ENCODE measurements at places on chromosomes 2 and 18.

- DNase-seq, result no peak
These were observed 399.2 kb downstream of the CPS1 start for GRCh38 chr2:210955591-210955990.

- DNase-seq, result no peak
These were observed 693.1 kb downstream of the DCC start for GRCh38 chr18:53033128-53033527.

GRCh38 chr2:142218471-142218870 lies 87.7 kb upstream of the LRP1B start:
- no peak for DNase-seq

DNA sequence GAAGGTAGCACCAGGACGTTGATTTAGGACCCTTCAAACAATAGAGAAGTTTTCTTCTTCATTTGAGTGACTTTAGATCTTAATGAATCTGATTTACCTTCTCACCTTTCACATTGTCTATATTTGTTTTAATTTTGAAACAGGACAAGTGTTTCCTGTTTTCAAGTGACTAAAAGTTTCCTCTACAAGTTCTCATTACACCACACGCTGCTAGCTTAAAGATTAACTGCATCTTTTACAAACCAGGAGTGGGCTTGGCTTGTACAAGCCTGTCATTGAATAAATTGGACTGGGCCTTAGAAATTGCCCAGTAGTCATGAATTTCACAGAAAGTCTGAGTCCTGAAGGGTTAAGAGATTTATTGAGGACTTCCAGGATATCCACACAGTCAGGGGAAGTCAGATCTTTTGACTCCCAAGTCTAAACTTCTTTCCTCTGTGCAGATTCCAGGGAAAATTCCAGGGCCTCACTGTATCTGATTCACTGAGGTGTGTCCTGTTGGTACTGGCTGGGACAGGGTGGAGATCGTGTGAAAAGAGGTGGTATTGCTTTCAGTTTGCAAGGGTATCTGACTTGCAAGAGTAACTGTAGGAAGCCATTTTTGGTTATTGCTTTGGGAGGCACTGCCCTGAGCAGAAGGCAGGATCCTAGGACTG lies 3.4 kb downstream of the SGPP2 start:
- peak; percentile 74 for DNase-seq

GRCh38 chr2:69945941-69946340 lies 15.5 kb downstream of the ASPRV1 start:
- no peak for DNase-seq

GRCh38 chr2:231297108-231297908 lies 98.2 kb upstream of the B3GNT7 start:
- DNase-seq, result peak; percentile 74

GRCh38 chr2:224584111-224584784 lies 915 bp downstream of the CUL3 start:
- peak; percentile 51 for DNase-seq

- no peak for DNase-seq
These were observed 29.2 kb downstream of the AKAIN1 start for GRCh38 chr18:5167831-5168230.

DNA sequence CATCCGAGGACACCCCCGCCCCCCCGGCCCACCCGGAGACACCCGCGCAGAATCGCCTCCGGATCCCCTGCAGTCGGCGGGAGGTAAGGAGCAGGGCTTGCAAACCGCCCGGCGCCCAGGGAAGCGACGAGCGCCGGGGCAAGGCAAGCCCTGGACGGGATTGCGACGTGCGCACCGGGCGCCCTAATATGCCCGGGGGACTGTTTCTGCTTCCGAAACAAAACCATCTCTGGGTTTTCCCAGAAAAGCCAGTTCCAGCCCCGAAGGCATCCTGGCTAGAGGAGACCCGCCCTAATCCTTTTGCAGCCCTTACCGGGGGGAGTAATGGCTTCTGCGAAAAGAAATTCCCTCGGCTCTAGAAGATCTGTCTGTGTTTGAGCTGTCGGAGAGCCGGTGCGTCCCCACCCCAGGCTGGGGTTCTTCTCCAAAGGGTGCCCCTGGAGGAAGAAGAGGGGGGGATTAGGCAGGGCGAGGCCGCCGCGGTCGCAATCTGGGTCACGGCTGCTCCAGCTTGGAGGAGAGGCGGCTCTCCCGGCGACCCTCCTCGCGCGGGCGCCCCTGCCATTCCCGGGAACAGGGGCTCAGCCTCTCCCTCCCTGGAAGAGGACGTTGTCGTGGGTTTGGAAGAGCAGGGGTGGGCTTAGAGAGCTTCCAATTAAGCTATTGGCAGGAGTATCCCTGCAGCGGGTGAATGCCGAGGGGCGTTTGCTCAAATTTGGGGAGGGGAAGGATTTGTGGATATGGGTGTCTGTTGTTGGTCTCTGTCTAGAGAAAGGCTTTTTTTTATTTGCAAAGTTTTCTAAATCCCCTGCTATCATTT lies 521 bp downstream of the MYCN start:
- DNase-seq, result peak; percentile 26

DNA sequence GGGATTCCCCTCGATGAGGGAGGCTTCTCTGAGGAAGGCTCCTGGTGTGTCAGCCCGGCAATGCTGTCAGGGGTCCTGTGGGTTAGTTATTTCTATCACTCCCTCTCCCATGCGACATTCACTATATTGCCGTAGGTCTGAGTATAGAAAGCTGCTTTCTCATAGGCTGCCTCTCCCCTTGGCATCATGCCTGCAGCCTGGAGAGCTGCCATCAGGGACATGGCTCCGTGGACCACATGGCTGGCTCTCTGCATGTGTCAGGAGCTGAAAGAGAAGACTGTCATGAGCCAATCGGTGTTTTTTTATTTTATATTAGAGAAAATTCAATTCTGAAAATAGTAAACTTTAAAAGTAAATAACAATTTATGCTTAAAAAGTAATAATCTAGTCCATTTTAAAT lies 198.0 kb downstream of the CDH20 start:
- no peak for DNase-seq

All from colonic mucosa (tissue), 4 donors.